Liver (tissue), 10 donors: ENCODE measurements at places on chromosomes 12 and 14.

DNA sequence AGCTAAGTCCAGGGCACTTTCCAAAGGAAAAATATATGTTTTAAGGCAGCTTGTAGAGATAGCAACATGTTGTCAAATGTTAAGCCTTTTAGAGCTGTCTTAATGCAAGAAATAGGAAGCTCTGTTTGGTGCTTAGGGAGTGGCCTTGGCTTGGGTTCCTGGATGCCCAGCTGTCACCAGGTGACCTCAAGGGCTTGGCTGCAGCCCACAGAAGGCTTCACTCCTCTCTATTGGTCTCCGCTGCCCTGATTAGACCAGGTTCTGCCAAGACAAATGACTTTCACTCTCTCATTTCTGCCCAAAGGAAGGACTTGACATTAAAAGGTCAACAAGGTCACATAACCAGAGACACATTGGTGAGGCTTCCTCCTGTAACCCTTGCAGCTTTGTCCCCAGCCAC lies 76.8 kb downstream of the WSCD2 start:
- DNase-seq, result no peak

DNA sequence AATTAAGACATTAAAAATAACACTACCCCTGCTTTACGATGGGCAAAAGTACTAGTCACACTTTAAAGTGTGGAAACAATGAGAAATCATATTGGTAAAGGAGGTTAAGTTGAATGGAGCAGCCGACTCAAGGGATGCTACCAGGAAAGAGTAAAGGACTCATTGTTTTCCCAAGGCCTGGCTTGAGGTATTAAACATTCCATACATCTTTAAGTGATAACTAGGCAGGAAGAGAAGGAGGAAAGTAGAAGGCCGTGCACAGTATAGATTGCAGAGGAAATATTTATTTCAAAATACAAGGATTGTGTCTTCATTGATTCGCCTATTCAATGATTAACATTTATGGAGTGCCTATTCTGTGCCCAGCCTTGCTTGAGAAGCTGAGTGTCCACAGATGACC lies 20.6 kb upstream of the YARS2 start:
- DNase-seq, result no peak

- no peak for DNase-seq
Measured at GRCh38 chr12:52226446-52226845, 6.6 kb upstream of the KRT7 start.

DNA sequence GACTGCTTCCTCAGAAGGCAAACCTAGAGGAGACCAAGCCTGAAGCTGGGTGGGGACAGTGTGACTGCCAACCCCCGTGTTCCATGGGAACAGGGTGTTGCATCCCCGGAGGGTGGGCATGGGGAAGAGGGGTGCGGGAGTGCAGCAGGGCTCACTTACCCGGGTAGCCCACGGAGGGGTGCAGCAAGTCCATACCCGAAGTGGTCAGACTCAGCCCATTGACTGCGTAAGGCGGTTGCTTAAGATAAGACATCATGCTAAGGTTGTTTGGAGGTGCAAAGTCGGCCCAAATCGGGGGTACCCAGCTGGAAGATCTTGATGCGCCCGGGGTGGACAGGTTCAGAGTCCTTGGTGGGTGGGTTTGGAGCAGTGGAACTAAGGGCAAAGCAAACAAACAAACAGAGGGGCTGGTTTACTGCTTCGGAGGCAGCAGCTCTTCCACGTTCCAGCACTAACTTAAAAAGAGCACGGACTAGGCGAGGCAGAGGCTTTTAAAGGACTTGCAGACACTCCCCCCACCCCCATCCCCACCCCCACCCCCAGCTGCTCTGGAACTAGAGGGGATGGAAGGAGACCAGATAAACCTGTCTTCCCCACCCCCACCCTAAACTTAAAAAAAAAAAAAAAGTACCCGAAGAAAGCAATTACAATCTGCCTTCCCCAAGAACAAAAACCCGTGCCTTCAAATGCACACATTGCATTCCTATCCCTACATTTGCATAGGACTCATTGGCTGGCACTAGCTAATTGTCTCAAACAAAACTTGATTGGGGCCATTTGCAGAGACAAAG lies 4.9 kb downstream of the OTX2 start:
- DNase-seq, result no peak

GRCh38 chr14:74946659-74947281 lies 8.6 kb downstream of the PGF start:
- DNase-seq, result no peak

DNA sequence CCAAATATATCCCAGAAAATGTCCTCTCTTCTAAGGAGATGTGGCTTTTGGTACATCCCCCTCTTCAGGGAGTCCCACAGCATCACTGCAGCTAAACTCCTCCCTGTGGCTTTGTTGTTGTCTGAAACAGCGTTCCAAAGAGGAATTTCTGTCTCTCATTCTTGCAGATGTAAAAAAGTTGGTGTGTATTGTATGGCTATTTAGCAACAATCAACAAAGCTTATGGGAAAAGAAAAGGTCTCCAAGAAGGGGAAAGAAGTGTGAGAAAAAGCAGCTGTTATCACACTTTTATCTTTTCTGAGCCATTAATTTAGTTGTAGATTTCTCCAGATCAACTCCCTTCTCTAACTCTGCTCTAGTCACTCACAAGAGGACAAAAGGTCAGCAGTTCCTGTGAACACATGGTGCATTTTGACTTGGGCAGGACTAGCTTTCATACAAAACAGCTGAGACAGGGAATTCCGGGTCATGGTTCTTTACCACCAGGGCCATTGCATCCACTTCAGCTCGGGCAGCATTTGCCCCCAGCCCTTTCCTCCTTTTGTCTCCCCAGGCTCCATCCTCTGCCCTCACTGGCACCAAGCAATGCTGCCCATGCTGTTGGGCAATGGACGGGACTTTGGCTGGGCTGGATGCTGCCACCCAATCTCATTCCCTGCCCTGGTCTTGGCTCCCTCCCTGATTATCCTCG lies 184.7 kb downstream of the TMX1 start:
- no peak for DNase-seq

- no peak for DNase-seq
Measured at GRCh38 chr12:94225947-94226630, 77.7 kb downstream of the PLXNC1 start.

GRCh38 chr12:79420146-79420618 lies 270.6 kb downstream of the PAWR start:
- DNase-seq, result no peak
